ENCODE measurements at places on chromosomes 5 and 9.

- no peak for DNase-seq
Observed at GRCh38 chr9:87549791-87550190, 52.1 kb downstream of the DAPK1 start.

DNA sequence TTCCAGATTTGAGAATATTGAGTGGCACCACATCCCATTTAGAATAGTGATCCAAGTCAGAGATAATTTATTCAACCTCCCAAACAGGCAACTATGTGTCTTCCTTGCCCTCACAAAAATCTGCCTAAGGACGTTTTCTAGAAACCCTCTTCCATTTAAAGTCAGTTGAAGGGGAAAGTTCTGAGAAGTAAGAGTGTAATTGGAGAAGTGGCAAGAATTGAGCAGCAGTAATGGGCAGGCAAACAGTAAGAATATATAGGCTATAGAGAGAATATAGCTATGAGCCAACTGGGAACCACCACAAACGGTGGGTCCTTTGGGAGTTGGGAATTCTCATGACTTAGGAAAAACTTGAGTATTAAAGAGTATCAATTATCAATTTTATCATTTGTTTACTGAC lies 31.1 kb upstream of the CETN3 start:
- no peak for DNase-seq

DNA sequence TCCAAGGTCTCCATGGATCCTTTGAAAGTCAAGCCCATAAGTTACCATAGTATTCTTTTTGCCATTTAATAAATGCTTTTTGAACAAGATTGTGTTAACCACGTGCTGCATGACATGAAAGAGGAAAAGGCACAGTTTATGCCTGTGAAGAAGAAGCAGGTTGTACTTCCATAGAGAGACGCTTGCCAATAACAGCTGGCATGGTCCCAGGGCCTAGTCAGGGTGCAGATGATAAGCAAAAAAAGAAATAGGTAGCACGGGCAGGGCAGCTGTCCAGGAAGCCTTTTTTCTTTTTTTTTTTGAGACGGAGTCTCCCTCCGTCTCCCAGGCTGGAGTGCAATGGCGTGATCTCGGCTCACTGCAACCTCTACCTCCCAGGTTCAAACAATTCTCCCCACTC lies 71.8 kb upstream of the CLINT1 start:
- no peak for DNase-seq

DNA sequence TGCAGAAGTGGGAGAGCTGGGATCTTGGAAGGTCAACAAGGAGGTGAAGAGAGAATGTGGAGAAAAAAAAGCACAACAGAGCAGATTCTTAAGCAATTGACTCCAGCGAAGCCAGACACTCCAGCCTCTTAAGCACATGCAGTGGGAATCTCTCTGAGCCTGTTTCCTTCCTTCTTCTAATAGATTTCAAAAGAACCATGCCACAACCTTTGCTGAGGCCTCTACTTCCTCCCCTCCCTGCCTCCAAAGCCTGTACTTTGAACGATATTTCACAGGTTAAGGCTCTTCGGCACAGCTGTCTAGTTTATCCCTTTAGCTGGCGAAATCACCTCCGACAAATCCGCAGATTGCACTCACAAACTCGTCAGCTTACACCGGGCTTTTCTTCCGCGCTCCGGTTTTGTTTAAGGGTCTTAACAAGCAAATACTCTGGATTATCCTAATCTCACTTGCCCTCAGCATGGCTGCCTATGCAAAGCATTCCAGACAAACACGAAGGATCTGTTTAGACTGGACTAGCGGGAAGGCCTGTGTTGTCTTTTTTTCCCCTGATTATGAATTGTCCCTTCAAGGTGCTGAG lies 211.6 kb upstream of the PANK3 start:
- no peak for DNase-seq

- no peak for DNase-seq
Observed at GRCh38 chr5:119341452-119342349, 14.1 kb upstream of the TNFAIP8 start.

GRCh38 chr5:99004960-99005359 lies 76.2 kb upstream of the CHD1 start:
- DNase-seq: no peak

- no peak for DNase-seq
Observed at GRCh38 chr9:72207278-72207677, 58.0 kb downstream of the GDA start.

- no peak for DNase-seq
Observed at GRCh38 chr5:78765756-78766411, 117.3 kb upstream of the LHFPL2 start.

DNA sequence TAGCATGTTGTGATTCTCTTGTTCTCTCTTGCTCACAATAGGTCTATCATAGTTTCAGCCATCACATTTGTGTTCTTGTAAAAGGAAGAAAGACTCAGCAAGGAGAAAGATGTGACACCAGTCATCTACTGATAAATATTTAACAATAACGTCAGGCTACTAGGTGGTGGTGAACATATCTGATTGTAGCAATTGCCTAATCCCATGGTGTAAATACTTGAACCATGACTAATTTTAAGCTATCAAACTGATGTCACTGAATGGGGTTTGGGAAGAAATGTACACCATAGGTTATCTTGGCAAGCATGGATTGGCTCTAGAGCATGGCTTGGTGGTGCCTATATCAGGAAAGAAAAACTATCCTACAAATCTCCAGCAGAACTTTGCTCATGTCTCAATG lies 16.6 kb downstream of the DMRTA1 start:
- no peak for DNase-seq

- DNase-seq: no peak
Observed at GRCh38 chr5:78640662-78641474, 7.7 kb downstream of the LHFPL2 start.

DNA sequence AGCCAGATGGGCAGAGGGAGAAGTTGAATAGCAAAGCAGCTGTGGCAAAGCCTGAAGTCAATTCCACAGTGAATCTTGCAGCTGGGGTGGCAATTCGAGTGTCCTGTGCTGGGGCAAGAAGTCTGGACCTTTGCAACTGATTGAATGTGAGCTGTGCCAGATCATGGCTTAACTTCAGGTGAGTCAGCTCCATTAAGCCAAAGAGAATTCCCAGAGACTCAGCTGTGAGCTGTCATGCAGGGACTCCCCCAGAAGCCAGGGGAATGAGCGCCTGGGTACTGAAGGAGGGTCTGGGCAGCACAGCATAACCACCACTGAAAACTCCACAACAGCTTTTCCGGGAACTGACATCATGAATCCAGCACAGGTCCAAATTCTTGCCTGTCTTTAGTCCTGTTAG lies 153.5 kb upstream of the TRPC7 start:
- DNase-seq: no peak

DNA sequence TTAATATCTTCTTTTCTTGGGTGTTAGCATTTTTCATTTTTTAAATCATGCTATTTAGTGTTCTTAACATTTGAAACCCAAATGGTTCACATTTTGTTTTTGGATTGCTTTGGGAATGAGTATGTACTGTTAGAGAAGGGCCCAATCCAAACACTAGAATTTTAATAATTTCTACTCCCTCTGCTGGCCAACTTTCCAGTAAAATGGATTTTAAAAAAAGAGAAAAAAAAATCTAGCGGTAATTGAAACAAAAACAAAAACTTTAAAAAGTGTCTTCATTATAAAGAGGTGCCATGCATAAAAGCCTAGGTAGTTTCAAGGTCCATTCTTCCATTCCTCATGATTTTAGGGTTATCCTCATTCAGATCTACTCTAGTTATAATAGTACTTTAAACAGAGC lies 32.1 kb upstream of the RICTOR start:
- no peak for DNase-seq

DNA sequence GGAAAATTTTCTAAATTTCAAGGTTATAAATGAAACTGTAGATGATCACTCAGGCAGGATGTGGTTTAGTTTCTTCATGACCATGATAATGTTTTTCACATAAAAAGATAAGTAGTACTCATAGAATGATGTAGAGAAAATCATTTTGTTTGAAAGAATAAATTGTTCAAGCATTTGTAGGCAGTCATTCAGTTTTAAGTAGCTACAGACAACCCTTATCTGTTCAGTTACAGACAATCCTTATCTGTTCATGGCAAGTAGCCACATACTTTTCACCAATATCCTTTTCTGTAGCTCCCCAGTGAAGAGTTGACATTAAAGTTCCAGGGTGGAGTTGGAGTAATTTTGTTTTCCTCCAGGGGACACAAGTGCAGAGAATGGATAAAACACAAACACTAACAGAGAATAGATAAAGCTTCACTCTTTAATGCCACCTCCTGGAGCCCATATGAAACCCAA lies 278.1 kb upstream of the TNC start:
- DNase-seq: no peak

DNA sequence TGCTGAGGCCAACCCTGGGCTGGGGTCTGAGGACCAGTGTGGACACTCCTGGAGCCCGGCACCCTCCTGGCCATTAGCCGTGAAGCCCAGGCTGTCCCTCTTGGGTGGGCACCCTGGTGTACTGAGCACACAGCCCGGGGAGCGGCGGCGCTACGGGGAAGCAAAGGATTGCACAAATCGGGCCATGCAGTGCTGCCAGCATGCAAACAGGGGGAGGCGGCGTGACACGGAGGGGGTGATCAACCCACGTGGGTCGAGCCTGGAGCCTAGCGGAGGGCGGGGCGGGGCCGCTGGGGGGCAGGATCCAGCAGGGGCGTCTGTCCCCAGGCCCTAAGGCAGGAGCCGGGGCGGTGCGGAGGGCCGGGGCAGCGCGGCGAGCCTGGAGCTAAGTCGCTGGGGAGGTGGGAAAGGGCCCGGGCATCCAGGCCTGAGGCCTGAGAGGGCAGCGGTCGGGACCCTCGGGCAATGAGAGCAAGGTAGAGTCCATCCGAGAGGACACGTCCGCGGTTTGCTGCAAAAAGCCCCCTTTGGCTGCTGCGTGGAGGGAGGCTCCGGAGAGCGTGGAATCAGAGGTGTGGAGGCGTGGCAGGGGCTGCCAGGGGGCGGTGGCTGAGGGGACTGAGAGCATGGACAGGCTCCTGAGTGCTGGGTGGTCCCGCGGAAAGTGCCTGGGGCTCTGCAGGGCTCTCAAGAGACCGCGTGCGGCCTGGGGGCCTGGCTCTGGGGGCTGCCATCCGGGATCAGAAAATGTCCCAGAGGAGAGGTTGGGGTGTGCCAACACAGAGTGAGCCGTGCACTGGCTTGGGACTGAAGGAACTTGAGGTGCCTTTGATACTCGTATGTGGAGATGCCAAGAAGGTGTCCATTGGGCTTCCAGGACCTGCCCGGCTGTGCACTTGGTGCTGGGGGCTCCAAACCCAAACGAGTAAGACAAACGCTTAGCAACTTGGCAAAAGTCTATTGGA lies 94.2 kb downstream of the BARX1 start:
- no peak for DNase-seq

- no peak for DNase-seq
Observed at GRCh38 chr9:95463148-95464060, 53.4 kb downstream of the PTCH1 start.

DNA sequence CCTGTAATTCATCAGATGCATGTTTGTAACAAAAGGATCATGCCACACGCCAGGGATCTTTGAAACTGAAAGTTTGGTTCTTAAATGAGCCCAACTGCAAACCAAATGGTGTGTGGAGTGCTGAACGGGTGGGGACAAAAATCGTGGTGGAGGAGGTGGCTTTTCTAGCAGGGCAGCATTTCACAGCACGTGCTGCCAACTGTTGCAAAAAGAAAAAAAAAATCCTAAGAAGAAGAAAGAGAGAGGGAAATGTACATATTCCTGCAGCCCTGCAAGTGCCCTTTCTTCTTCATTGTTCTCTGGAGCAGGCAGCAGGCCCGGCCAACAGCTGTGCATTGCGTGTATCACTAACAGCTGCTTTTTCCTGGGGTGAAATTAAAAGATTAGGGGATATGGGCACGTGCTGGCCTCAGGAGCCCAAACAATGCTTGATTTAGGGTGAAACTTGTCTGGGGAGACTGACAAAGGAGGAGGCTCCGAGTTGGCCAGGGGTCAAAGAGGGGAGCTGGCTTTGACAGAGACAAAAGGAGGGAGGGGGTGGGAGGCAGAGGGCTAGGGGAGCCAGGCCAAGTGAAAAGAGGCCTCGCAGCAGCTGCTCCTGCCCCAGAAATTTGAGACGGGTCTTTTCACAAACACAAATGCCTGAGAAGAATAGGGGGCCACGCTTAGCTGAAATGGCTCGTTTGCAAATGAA lies 73.0 kb downstream of the GADD45G start:
- DNase-seq: no peak

DNA sequence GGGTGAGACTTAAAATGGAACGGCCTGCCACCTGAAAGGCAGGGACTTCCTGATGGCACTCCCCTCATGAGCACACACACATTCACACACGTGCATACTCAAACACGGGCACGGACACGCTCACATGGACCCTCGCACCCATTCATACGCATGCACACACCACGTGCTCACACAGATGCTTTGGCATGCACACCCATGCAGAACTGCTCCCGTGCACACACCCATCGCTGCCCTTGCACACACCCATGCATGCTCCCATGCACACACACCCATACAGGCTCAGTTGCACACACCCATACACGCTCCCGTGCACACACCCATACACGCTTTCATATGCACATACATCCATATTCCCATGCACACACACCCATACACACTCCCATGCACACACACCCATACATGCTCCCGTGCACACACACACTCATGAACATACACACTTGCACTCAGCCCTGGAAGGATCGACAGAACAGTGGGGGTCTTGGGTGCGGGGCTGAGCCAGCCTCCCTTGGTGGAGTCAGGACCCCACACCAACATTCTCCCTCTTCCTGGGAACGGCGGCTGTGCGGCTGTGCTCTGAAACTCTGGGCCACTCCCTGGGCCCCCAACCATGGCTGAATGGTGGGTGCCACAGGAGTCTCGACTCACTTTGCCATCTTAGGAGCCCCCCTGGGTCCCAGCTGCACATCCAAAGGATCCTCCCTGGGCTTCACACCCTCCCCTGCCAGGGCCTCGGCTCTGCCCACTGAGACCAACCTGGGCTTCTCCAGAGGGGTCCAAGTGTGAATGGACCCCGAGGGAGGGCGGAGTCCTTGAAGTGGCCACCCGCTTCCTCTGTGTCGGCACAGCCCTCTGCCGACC lies 115.2 kb downstream of the RXRA start:
- DNase-seq: no peak

DNA sequence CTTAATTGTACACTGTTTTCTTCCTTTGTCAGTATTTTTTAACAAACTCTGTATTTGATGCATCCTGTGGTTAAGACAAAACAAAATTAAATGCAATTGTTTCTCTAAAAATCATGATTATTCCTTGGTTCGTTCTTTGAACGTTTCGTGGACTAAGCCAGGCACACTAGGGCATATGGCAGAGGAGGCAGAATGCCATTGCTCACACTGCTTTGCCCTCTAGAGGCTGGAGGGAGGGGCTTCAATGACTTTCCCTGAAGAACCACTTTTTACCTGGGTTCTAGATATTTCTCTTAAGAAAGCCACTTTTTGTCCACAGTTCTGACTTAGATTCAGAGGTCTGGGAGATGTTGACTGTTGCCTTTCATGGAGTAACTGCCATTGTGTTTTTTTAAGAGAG lies 236.2 kb upstream of the ADAMTSL1 start:
- no peak for DNase-seq

- DNase-seq: no peak
Observed at GRCh38 chr9:35688558-35689541, 875 bp downstream of the TPM2 start.
